ENCODE measurements at places on chromosomes 16 and 17.
A peak's percentile ranks its signal among the peaks of the same experiment; 100 is the strongest.

DNA sequence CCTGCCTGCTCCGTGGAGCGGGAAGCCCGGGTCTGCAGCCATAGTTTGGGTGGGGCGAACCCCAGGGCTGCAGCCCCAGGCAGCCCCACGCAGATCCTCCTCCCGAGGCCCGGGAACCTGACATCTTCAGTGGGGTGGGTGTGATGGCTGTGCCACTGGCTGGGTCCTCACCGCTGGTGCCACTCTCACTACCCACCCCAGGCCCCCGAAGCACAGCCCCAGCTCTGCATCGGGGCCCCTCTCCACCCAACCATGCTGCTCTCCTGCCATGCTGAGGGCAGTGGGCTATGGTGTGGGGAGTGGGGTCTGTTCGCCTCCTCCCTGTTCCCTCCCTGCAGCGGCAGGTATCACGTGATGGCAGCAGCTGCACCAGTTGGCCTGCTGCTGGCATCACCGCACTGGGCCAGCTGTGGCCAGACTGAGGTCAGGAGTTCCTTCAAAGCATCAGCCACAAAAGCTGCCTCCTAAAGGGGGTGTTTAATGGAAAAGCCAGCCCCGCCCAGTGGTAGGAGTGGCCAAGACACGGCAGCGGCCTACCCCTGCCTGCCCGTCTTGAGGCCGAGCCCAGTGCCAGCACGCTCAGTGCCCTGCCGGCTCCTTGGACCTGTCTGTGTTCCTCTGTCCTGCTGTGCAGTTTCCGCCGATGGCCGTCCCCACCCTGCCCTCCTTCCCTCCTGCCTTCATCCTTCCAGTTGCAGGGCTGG lies 10.8 kb downstream of the KCTD5 start:
- no peak for DNase-seq

- no peak for DNase-seq
These were observed 1.4 kb upstream of the TMEM132E start for GRCh38 chr17:34578016-34578415.

GRCh38 chr17:57600074-57600473 lies 145.0 kb downstream of the CCDC182 start:
- DNase-seq, result peak; percentile 80

- DNase-seq, result no peak
These were observed 128.2 kb downstream of the HS3ST3B1 start for GRCh38 chr17:14429084-14429483.

DNA sequence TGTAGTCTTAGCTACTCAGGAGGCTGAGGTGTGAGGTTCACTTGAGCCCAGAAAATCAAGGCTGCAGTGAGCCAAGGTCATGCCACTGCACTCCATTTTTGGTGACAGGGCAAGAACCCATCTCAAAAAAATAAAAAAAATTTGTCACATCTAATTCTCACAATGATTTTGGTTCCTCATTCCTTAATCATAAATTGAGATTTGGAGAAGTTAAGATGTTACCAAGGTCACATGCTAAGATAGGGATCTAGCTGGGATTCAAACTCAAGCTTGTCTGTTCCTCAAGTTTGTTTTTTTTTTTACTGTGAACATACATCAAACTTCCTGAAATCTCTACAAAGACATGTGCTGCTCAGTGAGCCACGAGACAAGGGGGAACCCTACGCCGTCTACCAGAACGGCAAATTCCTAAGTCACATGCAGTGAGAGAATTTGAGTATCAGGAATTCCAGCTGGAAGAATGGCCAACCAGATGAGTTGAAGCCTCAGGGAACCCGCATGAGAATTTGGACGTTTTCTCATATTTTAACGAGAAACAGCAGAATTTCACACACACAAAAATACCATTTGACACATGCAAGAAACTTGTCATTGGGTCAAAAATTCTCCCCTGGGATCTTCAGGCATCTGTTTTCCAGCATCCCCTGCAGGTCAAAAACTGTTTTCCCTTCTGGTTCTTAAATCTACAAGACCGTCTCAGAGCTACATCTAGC lies 414.1 kb upstream of the GOT2 start:
- DNase-seq, result no peak

GRCh38 chr16:74721716-74722115 lies 21.1 kb upstream of the MLKL start:
- no peak for DNase-seq

GRCh38 chr17:46108550-46109110 lies 84.6 kb downstream of the KANSL1 start:
- DNase-seq, result no peak

- DNase-seq, result no peak
These were observed 53.6 kb downstream of the WNT3 start for GRCh38 chr17:46764709-46765401.

- no peak for DNase-seq
These were observed 183.9 kb downstream of the C16orf95 start for GRCh38 chr16:87133112-87133850.

DNA sequence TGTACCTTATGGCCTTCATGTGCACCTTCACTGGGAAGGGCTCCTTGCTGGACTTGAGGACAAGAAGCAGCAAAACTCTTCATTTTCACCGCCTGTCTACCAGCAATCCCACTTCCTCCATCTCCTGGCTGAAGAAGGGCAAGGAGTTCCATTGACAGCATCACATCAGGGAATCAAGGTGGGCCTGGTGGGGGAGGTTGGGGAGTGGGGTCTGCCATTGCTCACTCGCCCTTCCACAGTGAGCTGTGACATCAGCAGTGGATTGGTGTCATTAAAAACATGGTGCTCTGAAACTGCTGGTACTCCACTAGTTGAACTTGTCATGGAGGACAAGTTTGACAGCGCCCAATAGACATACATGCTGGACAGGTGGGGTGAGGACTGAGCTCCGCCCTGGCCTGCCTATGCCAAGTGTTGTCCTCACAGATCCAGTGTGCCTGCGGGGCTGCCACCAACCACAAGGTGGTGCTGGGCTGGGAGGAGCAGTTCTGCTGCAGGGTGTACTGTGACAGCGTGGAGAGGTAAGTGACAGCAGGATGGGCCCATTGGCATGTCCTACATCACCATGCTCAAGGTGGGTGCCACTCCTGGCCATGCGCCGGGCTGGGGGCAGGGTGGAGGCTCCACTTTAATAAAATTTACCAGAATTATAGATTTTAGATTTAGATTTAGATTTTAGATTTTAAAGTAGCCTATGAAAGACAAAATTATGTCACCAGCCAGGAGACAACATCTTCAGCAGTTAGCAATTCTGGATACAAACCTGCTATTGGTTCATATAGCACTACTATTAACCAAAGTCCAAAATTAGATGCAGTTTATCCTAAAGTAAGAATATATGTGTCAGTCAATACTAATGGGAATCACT lies 1729.1 kb downstream of the TP53TG3F start:
- no peak for DNase-seq

DNA sequence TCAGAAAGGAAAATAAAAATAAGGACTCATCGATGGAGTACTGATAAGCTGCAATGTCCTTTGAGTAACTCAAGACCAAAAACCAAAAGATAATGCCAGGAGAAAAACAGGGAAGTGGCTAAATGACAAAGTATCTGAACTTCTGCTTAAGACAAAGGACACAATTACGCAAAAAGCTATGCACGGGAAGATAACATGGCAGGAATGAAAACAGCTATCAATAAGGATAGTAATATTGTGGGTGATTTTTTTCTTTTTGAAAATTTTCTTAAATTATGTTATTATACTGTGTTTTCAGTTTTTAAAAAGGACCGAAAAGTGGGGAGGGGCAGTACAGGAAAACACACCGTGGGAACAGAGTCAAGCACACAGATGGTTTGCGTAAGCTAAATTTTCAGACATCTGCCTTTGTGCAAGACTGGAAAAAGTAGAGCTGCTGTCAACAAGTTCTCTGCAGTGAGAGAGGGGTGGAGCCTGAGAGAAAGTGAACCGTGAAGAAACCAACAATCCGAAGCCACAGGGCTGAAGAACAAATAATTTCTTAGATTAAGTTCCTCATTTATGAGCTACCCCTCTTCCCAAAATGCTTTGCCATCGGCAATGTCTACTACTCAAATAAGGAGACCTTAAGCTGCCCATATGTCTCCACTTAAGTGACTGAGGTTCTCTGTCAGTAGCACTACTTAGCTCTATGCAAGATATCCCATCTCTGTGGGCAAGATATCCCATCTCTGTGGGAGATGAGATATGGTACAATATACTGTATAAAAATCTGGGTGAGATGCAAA lies 99.9 kb upstream of the CORO6 start:
- no peak for DNase-seq

DNA sequence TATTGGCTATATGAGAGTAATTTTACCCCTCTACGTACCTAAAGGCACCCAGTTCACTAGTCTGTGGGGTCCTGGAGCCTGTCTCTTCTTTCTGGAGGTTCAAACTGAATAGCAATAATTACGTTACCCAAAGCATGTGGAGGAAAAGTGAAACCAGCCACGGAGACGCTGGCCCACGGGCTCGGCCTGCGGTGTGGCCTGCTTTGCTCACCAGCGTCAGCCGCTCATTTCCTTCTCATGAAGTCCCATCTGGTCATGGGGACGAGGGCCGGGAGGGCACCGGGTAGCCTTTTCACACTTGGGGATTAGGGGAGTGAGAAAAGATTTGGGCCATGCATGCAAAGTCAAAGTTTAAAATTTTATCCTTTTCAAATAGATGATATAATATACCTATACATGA lies 26.9 kb downstream of the ELAC2 start:
- no peak for DNase-seq

DNA sequence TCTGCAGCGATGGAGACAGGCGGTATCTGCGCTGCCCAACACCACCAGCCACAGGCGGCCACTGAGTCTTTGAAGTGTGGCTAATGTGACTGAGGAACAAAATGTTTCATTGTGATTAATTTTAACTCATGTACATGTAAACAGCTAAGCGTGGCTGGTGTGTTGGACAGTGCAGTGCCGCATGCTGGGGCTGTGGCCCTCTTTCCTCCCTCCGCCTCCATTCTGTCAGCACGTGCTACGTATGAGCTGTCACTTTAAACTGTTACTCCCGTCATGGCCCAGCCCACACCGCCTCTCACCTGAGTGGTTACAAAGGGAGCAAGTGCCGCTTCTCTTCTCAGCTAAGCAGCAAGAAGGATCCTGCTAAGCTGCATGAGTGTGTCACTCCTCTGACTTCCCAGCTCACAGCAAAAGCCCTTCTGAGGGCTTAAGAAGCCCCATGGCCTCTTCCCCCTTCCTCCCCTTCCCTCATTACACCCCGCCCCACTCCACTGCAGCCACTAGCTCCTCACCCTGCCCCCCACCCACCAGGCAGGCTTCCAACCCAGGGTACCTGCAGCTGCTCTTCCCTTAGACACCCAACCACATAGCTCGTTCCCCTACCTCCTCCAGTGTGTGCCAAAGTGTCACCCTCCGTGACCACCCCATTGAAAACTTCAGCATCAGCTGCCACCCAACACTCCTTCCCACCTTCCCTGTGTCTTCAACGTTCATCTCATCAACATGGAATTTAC lies 15.0 kb downstream of the HASPIN start:
- peak; percentile 71 for DNase-seq

GRCh38 chr17:75692976-75693375 lies 25.8 kb downstream of the SAP30BP start:
- no peak for DNase-seq

DNA sequence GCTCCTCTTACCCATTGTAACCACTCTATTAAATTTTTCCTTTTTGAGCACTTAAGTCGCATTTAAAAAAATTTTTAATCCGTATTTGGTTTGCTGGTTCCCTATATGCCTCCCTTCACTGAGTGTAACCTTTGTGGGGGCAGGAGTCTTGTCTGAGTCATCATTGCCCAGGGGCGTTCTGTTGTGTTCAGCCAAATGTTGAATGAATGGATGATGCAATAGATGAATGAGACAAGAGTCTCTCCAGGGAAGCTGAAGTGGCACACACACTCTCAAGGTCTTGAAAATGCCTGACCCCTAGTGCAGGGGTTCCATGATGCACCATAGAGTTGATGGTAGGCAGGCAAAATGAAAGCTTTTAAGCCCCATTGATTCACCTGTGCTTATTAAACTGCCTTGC lies 123.0 kb upstream of the RBFOX1 start:
- DNase-seq, result no peak

DNA sequence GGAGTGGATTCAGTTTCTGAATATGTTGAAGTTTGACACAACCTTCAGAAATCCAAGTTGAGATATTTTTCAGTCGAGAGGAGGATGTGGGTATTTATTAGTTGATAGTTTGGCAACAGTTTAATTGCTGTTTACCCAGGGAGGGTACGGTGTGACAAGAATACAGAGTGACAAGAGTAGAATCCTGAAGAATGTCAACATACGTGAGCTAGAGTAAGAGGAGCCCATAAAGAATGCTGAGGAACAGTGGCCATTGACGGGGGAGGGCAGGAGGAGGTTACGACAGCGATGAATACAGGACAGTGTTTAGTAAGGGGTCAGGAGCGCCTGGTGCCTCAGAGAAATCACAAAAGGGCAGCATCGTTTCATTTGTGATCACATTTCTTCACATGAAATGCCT lies 76.5 kb downstream of the AATF start:
- no peak for DNase-seq

DNA sequence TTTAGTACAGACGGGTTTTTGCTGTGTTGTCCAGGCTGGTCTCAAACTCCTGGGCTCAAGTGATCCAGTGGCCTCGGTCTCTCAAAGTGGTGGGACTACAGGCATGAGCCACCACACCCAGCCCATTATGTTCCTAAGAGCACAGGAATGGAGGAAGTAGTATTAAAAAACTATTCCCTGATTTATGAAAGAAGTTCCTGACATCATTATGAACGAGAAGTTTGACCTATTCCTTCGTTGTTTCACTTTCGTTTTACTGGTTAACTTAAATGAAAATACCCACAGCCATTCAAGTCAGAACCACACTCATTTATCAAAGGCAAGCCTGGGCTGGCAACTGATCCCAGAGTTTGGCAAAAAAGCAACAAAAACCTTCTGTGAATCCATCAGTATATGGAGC lies 13.5 kb upstream of the CBX4 start:
- peak; percentile 24 for DNase-seq

- no peak for DNase-seq
These were observed 124.7 kb downstream of the MGAT5B start for GRCh38 chr17:76992891-76993290.

- peak; percentile 28 for DNase-seq
These were observed 189.4 kb upstream of the CDH8 start for GRCh38 chr16:62225675-62226074.

GRCh38 chr16:588639-588888 lies 1.3 kb upstream of the RAB40C start:
- DNase-seq, result peak; percentile 61

- DNase-seq, result peak; percentile 43
These were observed 3.3 kb upstream of the VAC14 start for GRCh38 chr16:70804153-70804733.

GRCh38 chr17:81091774-81092517 lies 57.0 kb downstream of the BAIAP2 start:
- DNase-seq, result no peak

DNA sequence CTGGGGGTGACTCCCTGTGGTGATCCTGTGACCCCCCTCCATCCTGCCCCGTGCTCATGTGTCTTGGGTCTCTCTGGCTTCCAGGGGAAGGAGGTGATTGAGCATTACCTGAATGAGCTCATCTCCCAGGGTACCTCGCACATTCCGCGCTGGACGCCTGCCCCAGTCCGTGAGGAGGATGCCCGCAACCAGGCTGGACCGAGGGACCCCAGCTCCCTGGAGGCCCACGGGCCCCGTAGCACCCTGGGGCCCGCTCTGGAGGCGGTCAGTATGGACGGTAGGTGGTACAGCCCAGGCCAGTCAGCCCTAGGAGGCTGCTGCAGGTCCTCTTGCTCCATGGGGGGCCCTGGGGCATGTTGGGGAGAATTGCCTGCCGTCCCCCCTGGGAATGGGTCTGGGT lies 33.6 kb downstream of the SEC14L5 start:
- DNase-seq, result no peak

GRCh38 chr16:2985893-2986355 lies 5.7 kb upstream of the PKMYT1 start:
- no peak for DNase-seq

Data from activated CD4-positive, alpha-beta T cell treated with anti-CD3 and anti-CD28 coated beads, Interleukin-2, Interleukin-4, amounts not matched to agents 100 ng/mL and 50 ng/mL, durations not matched to agents 16 hours and 8 hours (primary cell).